Spinal cord (tissue), 10 donors: ENCODE measurements at places on chromosomes 5 and 9. TPM values are rescaled to one million over a fixed set of nuclear protein-coding genes. Genes with fewer than 3 reads are reported as not detected.
A peak's percentile ranks its signal among the peaks of the same experiment; 100 is the strongest.

TPD52L3 gene
- total RNA-seq = not detected

IL9 gene
- total RNA-seq = not detected

RNF14 gene
- total RNA-seq = 80.1 TPM

DNA sequence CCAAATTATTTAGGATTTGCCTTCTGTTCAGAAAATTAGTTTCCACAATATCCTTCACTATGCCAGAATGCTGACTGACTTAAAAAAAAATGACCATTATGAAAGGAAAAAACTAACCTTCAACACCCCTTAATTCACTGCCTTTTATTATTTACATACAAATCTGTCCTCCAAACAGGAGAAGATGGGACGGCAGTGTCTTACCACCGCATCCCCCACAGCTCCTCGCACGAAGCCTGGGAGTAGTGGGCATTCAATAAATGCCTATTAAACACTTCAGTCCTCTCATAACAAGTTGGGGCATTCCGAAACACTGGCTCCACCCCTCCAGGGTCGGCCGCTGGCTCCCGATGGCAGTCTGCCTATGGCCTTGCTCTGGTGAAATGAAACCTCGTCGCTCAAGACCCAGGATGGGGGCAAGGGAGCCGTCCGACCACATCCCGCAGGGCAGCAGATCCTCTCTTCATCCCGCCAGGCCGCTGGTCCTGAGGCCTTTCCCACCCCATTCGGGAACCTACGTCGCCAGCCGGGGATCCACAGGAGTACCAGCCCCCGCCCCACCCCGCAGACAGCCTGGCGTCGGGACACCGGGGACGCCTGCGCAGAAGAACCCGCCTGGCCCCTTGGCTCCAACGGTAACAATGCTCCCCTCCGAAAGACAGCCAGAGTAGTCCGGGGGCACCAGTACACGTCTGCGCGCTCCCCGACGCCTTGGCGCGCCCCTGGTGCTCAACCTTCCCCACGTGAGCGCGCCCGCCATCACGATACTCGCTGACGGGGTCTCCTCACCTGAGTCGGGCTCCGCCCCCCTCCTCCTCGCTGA is 613 bp downstream of the ZBTB5 start:
- DNase-seq = peak; percentile 59

DNA sequence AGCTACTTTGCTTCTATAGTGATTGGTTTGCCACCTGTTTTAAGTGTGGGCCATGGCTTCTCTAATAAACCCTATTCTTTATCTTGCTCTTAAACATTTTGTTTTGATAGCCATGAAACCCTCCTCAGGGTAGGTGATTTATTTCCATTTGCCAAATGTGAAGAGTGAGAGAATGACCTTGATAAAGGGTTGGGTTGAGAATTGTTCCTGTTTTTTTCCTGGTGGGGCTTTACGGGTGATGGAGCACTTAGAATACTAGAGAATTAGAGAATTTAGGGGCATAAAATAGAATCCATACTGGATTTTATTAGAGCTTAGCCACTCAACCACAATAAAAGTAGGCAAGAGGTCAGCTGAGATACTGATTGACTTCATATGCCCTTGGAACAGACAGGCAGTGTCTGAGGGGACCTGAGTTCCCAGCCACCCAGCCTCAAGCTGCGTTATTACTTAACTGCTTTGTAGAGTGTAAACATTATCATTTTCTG is 68.9 kb downstream of the COMMD10 start:
- DNase-seq = no peak

GRCh38 chr5:143601357-143601756 is 197.9 kb upstream of the NR3C1 start:
- DNase-seq = no peak

- no peak for DNase-seq
Measured at GRCh38 chr5:81428446-81428845, 34.5 kb upstream of the ACOT12 start.

DNA sequence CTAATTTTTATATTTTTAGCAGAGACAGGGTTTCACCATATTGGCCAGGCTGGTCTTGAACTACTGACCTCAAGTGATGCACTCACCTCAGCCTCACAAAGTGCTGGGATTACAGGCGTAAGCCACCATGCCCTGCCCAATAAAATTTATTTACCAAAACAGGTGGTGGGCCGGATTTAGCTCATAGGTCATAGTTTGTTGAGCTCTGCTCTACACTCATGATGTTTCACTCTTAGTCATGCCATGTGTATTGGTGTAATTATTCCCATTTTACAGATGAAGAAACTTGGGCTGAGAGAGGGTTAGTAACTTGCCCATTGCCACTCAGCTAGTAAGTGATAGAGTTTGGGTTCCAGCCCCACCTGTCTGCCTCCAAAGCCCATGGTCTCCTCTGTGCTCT is 93.1 kb upstream of the WWC1 start:
- DNase-seq = no peak

GRCh38 chr5:63961598-63962161 is 565 bp downstream of the HTR1A start:
- DNase-seq = peak; percentile 24

DNA sequence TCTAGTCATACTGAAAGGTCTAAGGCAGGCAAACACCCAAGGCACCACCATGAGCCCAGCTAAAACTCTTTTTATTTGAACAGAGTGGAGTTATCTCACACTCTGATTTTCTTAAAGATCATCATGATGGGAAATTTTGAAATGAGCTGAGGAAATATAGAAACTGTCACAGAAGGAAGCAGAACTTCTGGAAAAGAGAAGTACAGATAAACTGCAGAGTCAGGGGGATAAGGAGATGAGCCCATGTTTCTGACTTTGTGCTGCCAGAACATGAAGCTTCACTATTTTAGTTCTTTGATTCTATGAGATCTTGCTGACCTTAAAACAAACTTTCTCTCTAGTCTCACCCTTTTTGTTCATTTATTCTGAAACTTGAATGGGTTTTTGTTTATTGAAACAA is 406.5 kb upstream of the EDIL3 start:
- no peak for DNase-seq

GRCh38 chr9:114652776-114653555 is 4.6 kb downstream of the TEX53 start:
- DNase-seq = no peak

DNA sequence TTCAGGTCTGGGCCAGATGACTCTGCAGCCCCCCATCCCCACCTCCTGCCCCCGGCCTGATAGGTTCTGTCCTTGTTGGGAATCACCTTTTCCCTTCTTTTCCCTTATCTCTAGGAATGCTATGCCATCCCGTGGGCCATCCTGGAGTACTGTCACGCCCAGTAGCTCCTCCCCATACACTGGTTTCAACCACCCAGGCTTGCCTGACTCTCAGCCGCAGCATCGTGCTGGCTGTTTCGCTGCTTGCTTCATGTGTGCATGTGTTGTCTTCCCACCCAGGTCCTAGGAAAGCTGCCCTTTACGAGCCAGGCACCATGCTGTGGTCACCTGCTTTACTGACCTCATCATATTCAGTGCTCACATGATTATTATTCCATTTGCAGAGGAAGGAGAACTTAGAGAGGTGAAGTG is 71.8 kb downstream of the ANGPTL2 start:
- no peak for DNase-seq

CDH10 gene
- 27.4 TPM for total RNA-seq

DNA sequence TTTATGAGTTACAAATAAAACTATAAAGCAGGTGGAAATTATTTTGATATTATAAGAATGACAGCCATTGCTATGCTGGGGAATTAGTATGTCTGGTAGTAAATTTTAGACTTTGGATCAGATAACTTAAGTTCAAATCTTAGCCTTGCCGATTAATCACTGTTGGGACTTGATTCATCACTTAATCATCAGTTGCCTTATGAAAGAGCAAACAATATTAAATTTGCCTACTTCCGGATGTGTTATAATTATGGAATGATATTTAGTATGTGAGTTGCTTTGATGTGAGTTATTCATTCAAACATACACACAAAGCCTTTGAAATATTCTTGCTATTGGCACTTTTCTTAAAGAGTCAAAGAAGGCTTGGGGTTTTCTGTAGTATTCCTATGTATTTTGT is 717.7 kb downstream of the BRINP1 start:
- no peak for DNase-seq

CCL27 gene
- total RNA-seq = not detected

MAST4 gene
- 23.7 TPM for total RNA-seq

- DNase-seq = no peak
Measured at GRCh38 chr9:89354471-89354870, 36.2 kb downstream of the SECISBP2 start.

NAA35 gene
- total RNA-seq = 33.4 TPM

- no peak for DNase-seq
Measured at GRCh38 chr5:115355767-115356381, 59.4 kb upstream of the CCDC112 start.

WDR70 gene
- 38.5 TPM for total RNA-seq

- DNase-seq = no peak
Measured at GRCh38 chr5:149030838-149031397, 31.9 kb downstream of the SH3TC2 start.

GRCh38 chr5:151703227-151703626 is 16.5 kb upstream of the SPARC start:
- DNase-seq = no peak

- DNase-seq = no peak
Measured at GRCh38 chr5:170336065-170336464, 38.5 kb upstream of the LCP2 start.

GRCh38 chr9:131707733-131708157 is 32.1 kb downstream of the RAPGEF1 start:
- DNase-seq = no peak

DNA sequence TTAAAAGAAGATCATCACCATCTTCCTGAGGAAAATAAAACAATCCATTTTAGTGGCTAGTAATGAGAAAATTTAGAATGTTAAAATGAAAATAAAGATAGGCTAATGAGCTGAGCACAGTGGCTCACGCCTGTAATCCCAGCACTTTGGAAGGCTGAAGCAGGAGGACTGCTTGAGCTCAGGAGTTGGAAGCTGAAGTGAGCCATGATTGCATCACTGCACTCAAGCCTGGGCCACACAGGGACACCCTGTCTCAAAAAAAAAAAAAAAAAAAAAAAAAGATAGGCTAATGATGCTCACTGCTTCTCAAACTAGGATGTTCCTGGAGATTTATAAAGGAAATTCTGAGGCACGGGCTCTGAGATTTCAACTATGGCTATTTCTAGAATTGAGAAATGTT is 50.3 kb downstream of the CPLANE1 start:
- DNase-seq = no peak

DNA sequence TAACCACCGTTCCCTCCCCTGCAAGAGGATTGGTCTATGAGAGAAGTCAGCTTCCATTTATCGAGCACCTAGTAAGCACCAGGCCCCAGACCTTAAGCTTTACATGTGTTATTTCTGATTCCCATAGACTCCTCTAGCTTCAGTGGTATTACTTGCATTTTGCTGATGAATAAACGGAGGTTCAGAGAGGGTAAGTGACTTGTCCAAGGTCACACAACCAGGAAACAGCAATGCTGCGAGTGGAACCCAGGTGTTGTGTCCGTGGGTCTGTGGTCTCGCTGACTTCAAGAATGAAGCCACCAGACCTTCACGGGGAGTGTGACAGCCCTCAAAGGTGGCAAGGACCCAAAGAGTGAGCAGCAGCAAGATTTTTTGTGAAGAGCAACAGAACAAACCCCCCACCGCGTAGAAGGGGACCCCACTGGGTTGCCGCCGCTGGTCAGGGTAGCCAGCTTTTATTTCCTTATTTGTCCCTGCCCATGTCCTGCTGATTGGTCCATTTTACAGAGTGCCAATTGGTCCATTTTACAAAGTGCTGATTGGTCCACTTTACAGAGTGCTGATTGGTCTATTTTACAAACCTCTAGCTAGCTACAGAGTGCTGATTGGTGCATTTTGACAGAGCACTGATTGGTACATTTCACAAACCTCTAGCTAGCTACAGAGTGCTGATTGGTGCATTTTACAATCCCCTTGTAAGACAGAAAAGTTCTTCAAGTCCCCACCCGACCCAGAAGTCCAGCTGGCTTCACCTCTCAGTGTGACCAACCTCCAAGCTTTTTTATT is 29.1 kb upstream of the KCNIP1 start:
- DNase-seq = no peak

GRCh38 chr9:121885345-121885901 is 207.7 kb downstream of the TTLL11 start:
- DNase-seq = no peak

- no peak for DNase-seq
Measured at GRCh38 chr9:83554278-83554677, 16.1 kb upstream of the FRMD3 start.

DNA sequence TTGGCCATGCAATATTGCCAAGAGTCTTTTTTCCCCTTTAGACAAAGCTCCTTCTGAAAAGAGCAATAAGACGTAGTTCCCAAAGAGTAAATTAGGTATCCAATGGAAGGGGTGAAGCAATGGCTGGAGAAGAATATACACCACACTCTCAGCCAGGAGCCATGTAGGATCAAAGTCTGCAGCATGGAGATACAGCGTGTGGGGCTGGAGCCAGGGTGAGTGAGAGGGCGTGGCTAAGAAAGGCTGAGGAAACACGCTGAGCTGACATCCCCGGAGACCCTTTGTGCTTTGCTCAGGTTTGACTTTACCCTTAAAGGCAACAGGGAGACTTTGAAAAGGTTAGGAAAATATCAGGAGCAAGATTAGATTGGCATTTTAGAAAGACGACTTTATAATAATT is 87.1 kb upstream of the ELL2 start:
- DNase-seq = no peak

DNA sequence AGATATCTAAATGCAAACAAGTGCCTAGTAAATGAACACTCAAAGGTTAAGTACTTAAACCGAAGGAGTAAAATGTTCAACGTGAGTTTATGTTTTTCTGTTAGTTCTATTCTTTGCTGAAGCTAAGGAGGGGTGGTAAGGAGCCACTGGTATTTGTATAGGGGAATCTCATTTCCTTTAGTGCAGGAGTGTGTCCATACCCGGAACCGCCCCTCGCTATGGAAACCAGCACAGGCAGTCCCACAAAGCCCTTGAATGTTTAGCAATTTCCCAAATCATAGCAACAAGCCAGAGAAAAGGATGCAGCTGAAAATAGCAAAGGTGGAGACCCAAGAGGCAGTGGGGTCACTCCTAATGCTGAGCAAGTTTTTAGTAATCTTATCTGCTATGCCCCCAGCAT is 78.8 kb upstream of the STK32A start:
- DNase-seq = no peak

DNA sequence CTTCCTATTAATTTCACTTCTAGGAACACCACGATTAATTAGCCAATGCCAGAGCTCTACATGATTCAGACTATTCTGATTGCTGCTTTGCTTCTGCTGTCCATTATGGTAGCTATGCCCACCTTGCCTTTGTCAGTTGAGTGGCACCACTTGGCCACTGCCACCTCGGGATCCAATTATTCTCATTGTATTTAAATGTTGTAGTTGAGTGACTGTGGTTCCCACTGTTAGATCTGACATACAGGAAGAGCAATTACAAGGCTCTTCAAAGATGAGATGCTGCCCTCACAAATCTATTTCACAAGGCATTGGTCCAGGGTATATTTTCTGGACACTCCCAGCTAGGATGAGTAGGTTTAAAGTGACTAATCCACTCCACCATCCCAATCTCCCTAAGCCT is 864.5 kb upstream of the EDIL3 start:
- no peak for DNase-seq

AQP3 gene
- 0.50 TPM for total RNA-seq

GFRA3 gene
- 3.2 TPM for total RNA-seq

GRCh38 chr9:6782345-6782744 is 24.6 kb downstream of the KDM4C start:
- DNase-seq = no peak

CFAP90 gene
- total RNA-seq = 17.8 TPM

TAF11L14 gene
- total RNA-seq = not detected

- no peak for DNase-seq
Measured at GRCh38 chr9:88852794-88853193, 138.5 kb upstream of the S1PR3 start.

IL3 gene
- total RNA-seq = not detected

ANGPTL2 gene
- total RNA-seq = 22.1 TPM

POLK gene
- 42.9 TPM for total RNA-seq
